ENCODE measurements at places on chromosomes 3 and 15. TPM values are rescaled to one million over a fixed set of nuclear protein-coding genes. Genes with fewer than 3 reads are reported as not detected.

The PIAS1 gene
- 59.2 TPM for total RNA-seq

DNA sequence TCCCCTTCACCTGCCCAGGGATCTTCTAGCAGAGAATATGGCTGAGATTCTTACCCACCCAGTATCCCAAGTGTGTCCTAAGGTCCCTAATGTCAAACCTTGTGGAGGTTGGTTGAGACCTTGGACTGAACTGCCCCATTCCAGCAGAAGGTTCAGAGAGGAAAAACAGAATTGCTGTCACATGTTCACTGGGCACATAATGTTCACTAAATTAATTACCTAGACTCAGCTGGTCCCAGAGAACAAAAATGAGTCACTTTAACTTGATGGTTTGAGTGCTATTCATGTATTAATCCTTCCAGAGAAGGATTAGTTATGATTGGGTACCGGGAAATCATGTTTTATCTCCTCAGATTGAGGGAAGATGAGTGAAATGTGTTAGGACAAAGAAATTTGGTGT lies 171.3 kb upstream of the GADL1 start:
- no peak for DNase-seq

GRCh38 chr15:101676921-101677329 lies 24.7 kb upstream of the TM2D3 start:
- no peak for DNase-seq

DNA sequence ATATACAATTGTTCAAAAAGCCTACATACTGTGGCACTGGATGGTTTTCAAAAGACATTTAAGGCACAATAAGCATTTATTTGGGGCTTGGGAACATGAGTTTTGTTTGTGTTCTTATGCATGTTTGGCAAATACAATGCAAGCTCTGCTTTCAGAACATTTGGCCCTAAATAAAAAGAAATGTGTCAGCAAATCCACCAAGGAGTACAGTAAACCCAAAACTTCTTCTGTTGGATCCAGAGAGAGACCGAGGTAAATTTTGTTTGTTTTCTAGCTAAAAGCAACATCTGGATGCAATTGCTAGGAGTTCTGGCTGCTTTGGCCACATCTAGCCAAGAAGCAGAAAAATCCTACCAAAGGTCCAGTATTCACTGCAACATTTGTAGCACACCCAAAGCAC lies 168.8 kb downstream of the DCLK3 start:
- no peak for DNase-seq

DNA sequence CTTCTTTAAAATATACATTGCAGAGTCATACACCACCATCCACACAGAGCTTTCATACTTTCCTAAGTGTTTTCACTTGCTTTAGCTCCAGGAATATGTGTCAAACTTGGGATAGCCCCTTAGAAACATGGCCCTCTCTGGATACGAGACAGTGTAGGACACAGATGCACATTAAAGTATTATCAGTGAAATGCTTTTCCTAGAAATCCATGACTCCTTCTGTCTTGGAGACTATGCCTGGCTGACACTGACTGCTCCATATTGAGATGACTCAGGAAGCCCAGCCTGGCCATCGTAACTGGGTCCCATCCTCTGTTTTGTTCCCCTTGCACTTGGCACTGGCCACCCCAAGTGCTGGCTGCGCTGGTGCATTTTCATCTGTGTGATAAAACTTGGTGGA lies 204.8 kb downstream of the PDZRN3 start:
- DNase-seq = no peak

DNA sequence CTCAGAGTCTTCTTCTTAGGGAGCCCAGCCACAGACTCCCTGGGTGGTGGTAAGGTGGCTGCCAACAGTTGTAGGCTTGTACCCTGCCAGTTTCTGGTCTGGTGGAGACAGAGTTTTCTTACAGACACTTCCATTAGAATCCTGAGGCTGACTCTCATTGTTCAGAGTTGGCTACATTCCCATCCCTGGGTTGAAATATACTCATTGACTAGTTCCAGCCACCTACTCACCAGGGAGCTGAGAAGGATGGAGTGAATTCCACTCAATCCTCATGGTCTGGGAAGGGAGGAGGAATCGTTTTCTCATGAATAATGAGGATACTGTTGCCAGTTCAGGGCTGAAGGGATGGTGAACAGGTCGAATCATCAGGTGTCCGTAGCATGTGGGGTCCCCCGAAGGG lies 226.5 kb upstream of the PROK2 start:
- DNase-seq = no peak

The SRGAP3 gene
- 1.7 TPM for total RNA-seq

- DNase-seq = no peak
Measured at GRCh38 chr3:155069729-155070128, 10.4 kb upstream of the MME start.

DNA sequence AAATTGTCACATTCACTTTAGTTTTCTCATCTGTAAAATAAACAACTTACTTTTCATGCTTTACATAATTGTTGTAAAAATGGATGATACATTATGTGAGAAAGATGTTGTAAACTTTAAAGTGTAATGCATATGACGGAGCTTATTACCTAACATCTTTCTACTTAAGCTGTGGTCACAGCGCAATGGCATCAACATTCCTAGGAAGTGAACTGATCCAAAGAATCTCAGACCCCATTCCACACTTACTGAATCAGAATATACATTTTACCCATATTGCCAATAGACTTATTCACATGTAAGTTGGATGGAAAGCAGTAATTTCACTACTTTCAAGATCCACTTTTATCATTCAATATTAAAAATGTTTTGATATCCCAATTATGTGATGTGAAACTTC lies 497.5 kb downstream of the FGF12 start:
- DNase-seq = no peak

DNA sequence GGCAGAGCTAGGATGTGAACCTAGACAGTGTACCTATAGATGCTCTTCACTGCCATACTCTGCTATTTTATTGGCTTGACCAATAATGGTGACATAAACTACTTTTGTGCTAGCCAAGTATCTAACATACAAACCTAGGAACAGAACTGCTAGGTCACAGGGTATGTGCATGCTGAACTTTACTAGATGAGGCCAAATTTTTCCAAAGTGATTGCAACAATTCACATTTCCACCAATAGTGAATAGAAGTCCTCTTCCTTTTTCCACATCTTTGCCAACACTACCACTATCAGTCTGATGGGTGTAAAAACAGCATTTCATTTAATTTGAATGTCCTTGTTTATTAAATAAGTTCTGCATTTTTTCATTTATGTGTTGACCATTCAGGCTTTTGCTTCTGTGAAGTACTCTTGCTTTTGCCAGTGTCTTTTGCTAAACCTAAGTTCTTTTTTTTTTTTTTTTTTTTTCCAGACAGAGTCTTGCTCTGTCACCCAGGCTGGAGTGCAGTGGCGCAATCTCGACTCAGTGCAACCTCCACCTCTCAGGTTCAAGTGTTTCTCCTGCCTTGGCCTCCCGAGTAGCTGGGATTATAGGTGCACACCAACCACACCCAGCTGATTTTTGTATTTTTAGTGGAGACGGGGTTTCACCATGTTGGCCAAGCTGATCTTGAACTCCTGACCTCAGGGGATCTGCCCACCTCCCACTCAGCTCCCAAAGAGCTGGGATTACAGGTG lies 54.1 kb downstream of the DCAF1 start:
- DNase-seq = no peak
